Activated gamma-delta T cell (primary cell): ENCODE measurements at places on chromosomes 6 and 20.

DNA sequence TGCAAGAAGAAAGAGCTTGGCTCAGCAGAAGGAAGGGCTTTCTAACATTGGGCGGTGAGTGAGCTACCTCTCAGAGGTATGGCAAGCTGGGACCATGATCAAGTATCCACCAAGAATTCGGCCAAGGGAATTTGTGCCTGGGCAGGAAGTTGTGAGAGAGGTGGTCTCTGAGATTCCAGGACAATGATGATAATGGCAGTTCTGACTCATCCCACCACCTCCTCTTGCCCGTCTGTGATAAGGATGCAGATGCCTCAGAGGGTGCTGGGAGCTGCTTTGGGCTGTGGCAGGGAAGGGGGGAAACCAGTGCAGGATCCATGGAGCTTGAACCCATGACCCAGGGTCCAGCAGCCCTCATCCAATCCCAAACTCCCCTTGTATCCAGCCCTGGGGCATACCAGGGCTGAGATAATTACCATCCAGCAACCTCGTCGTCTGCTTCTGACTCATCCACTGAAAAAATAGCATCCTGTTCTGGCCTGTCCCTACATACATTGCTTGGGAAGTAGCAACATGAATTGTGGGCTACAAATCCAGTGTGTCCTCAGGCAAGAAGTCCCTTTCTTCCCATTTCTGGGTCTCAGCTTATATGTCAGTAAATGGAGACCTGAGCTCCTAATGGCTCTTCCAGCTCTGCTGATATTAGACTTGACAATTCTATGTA is 5.9 kb downstream of the TGM6 start:
- no peak for DNase-seq

GRCh38 chr6:105892577-105893262 is 193.4 kb upstream of the PRDM1 start:
- DNase-seq: no peak

GRCh38 chr20:50038574-50038991 is 55.8 kb downstream of the SNAI1 start:
- no peak for DNase-seq

DNA sequence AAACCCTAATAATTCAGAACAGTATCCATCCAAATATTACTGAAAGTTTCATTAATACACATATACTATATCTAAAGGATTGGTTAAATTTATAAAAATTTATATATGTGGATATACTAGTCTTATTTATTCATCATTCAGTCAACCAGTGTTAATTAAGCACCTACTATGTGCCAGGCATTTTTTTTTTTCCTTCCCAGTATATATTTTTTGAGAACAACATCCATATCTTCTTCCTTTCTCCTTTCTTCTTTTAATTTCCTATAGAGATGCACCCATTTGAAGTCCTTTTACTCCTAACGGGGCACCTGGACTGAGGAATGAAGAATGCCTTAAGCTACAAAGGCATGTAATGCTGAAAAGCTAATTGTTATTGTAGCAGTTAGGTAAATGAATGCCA is 72.8 kb downstream of the SESN1 start:
- DNase-seq: no peak

- DNase-seq: no peak
These were observed 74.5 kb upstream of the MARCKS start for GRCh38 chr6:113782636-113783035.

- no peak for DNase-seq
These were observed 3.4 kb upstream of the TBC1D7 start for GRCh38 chr6:13331516-13332348.

DNA sequence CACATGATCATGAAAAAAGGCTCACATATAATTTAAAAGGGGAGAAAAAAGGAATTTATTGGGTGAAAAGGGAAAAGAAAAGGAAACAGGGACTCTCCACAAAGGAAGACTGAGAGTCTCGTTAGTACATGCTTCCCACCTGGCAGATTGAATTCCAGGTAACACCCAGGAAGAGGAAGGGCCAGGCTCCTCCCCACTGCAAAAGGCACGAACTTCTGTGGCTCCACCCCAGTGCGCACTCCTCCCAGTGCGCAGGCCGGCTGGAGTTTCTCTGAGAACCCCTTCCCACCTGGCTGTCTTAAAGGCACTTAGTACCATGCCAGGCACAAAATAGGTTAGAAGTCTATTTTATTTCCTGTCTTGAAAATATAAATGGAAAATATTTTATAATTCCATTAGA is 129.8 kb downstream of the COL12A1 start:
- DNase-seq: no peak

- no peak for DNase-seq
These were observed 13.0 kb downstream of the MOXD1 start for GRCh38 chr6:132388291-132388690.

DNA sequence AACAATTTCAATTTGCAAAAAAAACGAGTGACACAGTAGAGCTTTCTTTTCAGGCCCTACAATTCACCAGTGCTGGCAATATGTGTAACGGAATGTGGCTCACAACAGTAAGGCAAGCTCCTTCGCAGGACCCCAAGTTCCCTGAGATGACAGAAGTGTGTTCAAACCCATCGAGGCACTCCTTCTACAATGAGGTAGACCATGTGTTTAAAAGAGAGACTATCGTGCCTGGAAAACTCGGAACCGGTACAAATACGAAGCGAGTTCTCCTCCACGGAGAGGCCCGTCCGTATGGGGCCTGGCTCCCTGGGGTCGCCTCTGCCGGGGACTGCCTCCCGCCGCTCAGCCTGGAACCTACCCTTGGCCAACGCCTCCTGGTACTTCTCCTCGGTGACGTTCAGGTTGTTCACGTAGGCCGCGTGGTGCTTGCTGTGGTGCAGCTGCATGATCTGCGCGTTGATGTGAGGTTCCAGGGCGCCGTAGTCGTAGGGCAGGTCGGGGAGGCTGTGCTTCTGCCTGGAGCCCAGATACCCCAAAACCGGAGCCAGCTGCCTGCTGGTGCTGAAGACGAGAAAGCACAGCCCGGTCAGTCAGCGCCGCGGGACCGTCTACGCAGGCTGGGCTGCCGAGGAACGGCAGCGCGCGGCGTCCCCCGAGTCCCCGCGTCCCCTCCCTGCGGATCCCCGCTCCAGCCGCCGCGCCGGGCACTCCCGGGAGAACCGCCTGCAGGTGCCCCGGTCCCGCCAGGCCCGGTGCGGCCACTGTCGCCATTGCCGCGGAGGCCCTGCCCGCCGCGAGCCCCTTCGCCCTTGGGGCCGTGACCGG is 526 bp downstream of the SOD2 start:
- DNase-seq: peak; percentile 32

- no peak for DNase-seq
These were observed 697.3 kb downstream of the FRK start for GRCh38 chr6:115363379-115363778.

GRCh38 chr6:95292011-95292410 is 285.3 kb upstream of the MANEA start:
- no peak for DNase-seq

DNA sequence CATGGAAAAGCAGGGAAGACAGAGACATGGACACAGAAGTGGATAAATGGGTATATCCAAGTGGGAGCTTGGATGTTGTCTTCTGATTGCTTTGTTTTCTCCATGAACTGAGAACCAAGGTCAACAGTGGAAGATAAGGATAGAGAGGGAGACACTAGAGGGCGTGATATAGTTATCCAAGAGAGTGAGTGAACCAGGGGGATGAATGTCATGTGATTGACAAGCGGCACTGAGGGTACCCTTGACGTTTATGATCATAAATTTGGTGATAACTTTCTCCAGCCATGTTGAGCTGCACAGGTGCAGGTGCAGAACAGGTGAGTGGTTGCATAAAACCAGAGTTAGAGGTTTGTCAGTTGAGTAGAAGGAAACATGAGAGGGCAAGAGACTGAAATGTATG is 20.7 kb downstream of the EBF4 start:
- DNase-seq: no peak

DNA sequence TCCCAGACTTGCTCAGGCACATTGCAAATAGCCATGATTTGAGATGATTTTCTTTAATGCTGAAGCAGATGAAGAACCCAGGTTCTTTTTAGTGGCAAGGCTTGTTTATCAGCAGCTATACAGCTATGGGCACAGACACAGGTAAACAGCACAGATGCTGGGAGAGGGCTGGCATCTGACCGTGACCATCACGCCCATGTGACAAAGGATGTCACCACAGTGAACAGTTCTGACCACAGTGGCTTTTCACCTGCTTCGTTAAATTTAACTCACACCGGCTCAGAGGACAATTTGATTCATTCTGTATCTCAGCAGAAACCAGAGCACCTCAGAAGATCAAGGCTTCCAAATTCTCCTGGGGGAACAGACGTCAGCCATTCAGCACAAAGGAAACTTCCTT is 142.6 kb downstream of the CDH26 start:
- DNase-seq: no peak

GRCh38 chr6:150925590-150925928 is 60.1 kb downstream of the MTHFD1L start:
- DNase-seq: no peak

GRCh38 chr6:157892363-157892877 is 69.4 kb downstream of the SNX9 start:
- DNase-seq: no peak

DNA sequence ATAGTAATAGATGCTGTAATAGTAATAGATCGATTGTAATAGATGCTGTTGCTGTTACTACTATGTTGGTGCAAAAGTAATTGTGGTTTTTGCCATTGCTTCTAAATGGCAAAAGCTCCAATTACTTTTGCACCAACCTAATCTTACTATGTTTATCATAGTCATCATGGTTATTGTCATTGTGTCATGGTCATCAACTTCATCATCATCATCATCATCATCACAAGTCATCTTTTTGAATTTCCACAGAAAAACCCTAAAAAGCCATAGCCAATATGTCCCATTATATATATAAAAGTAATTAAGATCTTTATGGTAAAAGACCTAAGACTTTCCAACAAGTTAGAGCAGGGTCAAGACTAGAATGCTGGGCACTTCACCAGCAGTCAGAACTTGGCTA is 435.1 kb upstream of the MARCKS start:
- DNase-seq: no peak

GRCh38 chr6:73796881-73797280 is 100.9 kb downstream of the CD109 start:
- DNase-seq: no peak

- DNase-seq: no peak
These were observed 84.1 kb downstream of the TNFAIP3 start for GRCh38 chr6:137951064-137951597.

- no peak for DNase-seq
These were observed 464.8 kb downstream of the CBLN4 start for GRCh38 chr20:55540486-55540885.

DNA sequence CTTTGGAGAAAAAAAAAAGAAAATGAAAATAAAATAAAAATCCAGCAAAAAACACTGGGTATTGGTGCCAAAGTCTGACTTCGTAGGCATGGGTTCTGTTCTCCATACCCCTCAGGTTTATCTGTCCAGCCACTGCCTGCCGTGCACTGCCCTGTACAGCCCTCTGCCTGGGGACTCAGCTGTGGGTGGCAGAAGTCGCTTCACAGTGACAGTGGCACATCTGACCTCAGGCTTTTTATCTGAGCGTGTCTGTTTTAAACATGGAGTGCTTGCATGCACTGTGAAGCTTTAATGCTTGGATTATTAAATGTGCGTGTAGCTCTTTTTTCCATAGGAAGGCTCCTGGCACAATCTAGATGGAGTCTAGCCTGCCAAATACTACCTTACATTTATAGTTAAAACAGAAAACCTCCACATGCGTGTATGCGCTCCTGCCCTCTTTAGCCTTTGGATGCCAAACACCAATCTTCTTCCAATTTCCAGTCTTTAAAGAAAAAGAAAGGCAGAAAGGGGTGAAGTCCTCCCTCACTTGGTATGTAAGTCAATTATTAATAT is 375.5 kb downstream of the UTRN start:
- no peak for DNase-seq

GRCh38 chr6:130676077-130676772 is 151.0 kb upstream of the SMLR1 start:
- no peak for DNase-seq

DNA sequence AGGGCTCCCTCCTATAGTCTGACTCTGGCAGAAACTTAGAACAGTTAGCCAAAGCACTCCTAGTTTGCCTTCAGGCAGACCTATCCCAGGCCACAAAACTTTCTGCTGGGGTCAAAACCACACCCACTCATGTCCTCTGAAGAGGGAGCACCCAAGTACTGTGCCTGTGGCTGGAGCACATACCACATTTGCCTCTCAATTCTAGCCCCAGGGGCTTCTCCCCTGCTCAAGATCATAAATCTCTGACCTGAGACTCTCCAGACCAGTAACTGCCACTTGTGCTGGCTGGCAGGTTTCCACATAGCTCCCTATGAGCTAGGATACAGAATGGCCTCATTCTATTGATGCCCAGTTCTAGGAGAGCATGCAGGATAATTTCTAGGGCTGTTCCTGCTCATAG is 781.0 kb downstream of the EYS start:
- DNase-seq: no peak
